ENCODE measurements at places on chromosomes 11 and 22.
A peak's percentile ranks its signal among the peaks of the same experiment; 100 is the strongest.

DNA sequence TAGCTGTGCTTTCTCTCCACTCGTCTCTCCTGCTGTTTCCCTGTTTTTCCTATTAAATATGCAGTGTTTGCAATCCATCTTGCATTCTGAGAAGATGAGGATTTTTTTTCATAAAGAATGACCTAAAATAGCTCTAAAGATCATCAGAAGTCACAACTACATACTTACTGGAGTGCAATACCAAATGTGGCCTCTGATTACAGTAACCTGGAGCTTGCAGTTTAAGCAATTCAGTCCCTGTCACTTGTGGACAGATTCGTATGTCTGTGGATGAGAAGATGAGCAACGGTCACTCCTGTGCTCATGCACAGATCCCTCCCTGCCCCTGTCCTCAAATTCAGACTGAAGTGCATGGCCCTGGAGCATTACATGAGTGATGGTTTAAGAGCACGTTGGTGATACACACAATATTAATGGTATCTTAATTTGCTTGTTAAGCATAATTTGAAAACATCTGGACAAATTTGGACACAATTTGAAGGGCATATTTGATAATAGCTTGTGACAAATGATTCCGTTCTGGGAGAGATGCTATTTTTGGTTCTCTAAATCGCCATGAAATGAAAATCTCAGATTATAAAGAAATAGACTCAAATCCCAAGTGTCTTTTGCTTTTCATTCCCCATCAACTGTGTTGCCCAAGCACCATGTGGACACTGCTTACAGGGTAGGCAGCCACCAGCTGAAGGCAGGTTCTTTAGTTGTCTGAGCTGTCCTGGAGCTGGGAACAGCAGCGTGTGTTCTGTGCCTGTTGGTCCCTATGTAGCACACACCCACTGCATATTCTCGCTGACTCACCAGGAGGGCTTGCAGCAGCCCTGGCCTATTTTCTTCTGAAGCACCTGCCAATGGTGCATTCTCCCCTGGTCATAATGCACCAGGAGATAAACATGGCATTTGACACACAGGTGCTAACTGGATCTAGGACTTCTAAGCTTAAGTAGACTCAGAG lies 32.6 kb upstream of the PRAME start:
- no peak for DNase-seq

GRCh38 chr11:117145393-117145761 lies 1.3 kb downstream of the PAFAH1B2 start:
- peak; percentile 17 for DNase-seq

DNA sequence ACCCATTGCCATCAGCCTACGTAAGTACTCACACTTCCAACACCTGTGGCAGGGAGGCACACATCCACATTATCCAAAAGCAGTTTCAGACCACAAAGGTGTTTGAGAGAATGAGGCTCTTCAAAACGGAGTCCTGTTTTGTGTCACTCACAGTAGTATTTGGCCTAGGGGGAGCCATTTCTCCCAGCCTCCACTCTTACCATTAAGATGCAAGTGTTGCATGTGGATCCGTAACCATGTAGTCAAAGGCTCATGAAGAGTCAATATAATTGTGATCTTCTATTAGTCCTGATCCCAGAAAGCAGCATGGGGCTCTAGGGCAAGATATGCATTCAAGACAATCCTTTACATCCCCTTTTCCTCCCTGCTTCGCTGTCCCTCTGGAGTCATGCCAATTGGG lies 41.5 kb downstream of the IL10RA start:
- no peak for DNase-seq

DNA sequence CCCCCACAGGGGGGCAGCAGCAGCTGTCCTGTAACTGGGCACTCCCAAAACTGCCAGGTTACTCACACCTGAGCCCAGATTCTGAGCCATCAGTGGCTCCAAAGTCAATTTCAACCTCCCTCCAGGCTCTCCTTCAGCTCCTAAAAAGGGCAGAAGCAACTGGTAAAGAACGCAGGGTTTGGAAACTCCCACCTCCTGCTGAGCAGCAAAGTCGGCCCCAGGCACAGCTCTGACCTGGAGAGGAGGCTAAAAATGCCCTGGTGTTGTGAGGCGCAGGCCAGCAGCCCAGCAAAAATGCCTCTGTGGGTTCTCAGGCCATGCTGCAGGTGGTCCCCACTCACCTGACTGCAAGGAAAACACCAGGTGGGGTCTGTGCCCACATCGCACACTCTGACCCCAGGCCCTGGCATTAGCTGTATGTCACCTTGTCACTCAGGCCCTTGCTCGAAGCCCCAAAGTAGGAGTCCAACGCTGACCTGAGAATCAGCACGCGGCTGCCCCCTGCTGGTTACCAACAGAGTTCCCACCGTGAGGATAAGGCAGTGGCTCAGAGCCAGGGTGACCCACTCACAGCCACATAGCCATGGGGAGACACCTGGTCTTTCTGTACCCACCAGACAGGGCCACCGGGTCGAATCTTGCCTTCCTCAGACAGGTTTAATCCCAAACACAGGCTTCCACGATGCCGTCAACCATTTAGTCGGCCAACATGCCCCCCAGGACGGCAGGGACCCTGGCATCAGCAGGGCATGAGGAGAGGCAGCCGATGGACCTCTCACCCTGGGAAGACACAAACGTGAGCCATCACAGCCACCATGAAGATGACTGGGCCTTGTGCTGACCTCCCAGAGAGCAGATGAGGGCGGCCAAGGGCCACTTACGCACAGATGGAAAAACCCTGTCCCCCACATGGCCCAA lies 11.1 kb downstream of the POLR3H start:
- peak; percentile 84 for DNase-seq

- DNase-seq = no peak
These were observed 862 bp downstream of the GGA1 start for GRCh38 chr22:37609240-37610152.

GRCh38 chr11:126359431-126360048 lies 4.1 kb downstream of the ST3GAL4 start:
- DNase-seq = no peak

- no peak for DNase-seq
These were observed at the start of gene MMP13 for GRCh38 chr11:102955624-102956023. MMP13 (minus strand) TSS chr11:102955732; CDS start chr11:102955705, 27 bp downstream.

DNA sequence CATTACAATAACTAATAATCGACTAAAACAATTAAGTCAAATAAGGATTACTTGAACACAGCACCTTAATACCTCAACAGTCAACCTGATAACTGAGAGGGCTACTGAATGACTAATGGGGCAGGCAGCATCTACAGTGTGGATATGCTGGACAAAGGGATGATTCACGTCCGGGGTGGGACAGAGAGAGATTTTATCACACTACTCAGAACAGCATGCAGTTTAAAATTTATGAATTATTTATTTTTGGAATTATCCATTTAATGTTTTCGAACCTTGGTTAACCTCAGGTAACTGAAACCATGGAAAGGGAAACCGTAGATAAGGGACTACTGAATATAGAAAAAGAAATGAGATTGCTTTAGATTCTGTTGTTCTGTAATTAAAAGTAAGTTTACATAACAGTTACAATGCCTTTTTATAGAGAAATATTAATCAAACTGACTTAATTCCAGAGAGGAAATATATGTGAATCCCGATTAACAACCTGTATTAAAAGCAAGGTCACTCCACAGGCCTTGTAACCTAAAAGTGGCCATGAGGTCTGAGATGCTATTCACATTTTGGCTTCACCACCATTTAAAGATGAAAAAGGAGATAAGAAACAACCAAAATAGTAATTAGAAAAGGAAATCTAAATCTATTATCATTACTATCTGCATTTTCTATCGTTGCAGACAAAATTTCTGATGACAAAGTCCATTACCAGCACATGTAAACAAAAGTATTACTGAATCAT lies 119.0 kb upstream of the TP53AIP1 start:
- no peak for DNase-seq

GRCh38 chr22:46108564-46109473 lies 41.5 kb upstream of the PPARA start:
- peak; percentile 72 for DNase-seq

DNA sequence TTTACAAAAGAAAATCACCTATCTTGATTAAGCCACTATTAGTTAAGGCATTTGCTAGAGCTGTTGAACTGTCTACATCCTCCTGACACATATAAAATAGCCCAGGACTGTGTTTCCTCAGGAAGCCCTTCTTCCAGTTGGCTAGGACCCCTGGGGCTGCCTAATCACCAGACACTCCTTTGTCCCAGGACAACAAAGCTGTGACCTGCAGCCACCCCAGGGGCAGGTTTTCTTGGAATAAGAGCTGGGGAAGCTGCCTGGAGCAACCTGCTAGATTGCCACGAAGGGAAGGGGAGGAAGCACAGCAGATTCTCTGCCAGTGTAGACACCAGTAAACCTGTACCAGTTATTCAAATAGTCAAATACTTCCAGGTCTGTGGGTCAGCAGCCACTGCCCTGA lies 17.6 kb downstream of the CHST1 start:
- DNase-seq = no peak

DNA sequence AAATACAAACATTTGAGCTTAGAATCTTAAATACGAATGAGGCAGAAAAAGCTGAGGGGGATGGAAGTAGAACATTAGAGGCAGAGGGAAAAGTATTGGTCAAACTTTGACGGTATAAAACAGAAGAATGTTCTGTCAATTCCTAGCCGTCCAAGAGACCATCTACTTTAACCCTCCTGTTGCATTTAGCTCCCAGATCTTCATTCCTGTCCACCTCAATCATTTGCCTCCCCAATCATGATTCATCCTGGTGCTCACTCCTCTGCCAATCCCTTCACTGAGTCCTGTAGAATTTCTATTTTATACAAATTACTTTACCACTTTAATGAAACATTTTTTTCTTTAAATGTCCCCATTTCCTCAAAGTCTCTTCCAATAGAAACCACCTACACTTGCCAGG lies 28.2 kb downstream of the C2CD3 start:
- no peak for DNase-seq

DNA sequence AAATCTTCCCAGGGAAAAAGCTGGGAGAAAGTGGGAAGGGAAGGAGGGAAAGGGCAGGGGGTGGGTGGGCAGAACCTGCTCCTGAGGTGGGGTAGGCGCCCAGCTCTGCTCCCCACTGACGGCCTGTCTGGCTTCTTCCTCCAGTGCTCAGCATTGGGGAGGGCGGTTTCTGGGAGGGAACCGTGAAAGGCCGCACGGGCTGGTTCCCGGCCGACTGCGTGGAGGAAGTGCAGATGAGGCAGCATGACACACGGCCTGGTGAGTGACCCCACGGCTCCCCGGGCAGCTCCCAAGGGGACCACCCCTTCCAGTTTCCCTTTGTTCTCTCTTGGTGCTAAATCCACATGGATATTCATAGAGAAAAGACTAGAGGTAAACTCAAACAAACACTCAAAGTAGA lies 25.9 kb downstream of the SHANK3 start:
- no peak for DNase-seq

- DNase-seq = no peak
These were observed 285.9 kb downstream of the TBC1D22A start for GRCh38 chr22:47048123-47049077.

GRCh38 chr11:133239575-133239974 lies 292.7 kb downstream of the OPCML start:
- DNase-seq = no peak

GRCh38 chr11:129590753-129591475 lies 215.3 kb downstream of the BARX2 start:
- no peak for DNase-seq

DNA sequence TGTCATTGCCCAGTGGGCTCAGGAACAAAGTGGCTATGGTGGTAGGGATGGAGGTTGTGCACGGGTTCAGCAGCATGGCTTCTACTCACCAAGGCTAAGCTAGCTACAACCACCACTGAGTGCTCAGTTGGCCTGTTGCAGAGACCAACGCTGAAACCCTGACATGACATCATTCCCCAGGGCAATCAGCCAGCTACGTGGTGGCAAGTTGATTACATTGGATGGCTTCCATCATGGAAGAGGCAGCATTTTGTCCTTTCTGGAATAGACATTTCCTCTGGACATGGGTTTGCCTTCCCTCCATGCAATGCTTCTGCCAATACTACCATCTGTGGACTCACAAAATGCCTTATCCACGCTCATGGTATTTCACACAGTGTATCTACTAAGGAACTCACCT lies 634.3 kb downstream of the OPCML start:
- no peak for DNase-seq

DNA sequence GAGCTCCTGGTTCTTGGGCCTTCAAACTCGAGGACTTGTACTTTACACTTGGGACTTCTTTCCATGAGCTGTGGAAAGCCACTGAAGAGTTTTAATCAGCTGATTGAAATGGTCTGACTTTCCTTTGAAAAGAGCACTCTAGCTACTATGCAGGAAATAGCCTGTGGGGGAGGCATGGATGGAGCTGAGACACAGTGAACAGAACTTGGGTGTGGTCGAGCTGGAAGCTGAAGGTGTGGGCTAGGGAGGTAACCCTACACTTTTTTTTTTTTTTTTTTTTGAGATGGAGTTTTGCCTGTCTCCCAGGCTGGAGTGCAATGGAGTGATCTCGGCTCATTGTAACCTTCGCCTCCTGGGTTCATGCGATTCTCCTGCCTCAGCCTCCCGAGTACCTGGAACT lies 17.5 kb upstream of the CAPRIN1 start:
- no peak for DNase-seq

DNA sequence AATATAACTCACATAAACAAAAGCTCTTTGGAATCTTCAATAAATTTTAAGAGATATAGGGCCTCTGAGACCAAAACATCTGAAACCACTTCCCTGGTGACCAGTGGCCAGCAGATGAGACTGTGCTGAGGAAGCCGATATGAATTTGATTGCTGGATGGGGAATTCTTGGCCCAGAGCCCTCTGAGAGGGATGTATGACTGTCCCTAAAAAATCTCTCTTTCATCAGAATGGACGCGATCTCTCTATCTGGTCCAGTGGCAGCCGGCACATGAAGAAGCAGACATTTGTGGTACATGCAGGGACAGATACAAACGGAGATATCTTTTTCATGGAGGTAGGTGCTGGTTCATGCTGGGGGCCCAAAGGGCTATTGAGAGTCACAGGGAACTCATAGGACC lies 37.5 kb downstream of the MYBPC3 start:
- no peak for DNase-seq

- no peak for DNase-seq
These were observed 38.0 kb downstream of the RTN4R start for GRCh38 chr22:20229916-20230775.

DNA sequence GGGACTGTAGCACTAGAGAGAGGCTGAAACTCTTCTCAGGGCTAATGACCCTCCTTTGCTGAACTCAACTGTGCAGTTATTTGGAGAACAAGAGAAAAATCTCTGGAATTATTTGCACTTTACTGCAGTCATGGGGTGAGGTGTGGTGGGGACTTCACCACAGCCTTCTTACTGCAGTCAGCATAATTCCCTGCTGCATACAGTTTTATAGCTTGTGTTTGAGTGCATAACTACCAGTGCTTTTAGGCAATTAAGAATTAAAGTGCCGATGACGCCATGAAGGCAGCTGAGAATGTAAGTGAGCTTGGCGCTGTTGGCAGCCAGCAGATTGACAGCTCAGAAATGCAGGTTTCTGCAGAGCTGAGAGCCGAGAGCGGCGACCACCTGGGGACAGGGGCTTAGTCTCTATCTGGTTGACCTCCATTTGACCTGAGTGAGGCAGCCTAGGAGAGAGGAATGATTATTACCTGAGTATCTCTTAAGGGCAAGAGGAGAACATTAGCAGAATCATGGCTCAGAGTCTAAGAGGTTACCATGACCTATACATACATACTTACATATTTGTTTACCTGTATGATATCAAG lies 830.0 kb downstream of the NTM start:
- DNase-seq = no peak

GRCh38 chr11:28072321-28072720 lies 35.6 kb downstream of the KIF18A start:
- no peak for DNase-seq

GRCh38 chr11:35126879-35127581 lies 11.9 kb upstream of the CD44 start:
- no peak for DNase-seq

All from HuH-7 (cell line).